ENCODE measurements at places on chromosomes 12 and 14.

GRCh38 chr12:75979181-75979580 is 52.4 kb downstream of the PHLDA1 start:
- no peak for DNase-seq

- DNase-seq = no peak
Observed at GRCh38 chr12:100058482-100059029, 73.8 kb upstream of the ANKS1B start.

GRCh38 chr12:3745152-3745551 is 7.8 kb downstream of the CRACR2A start:
- DNase-seq = peak; percentile 37

- no peak for DNase-seq
Observed at GRCh38 chr14:64387232-64387781, 846 bp upstream of the MTHFD1 start.

GRCh38 chr12:109715310-109716091 is 1.9 kb downstream of the FAM222A start:
- peak; percentile 83 for DNase-seq

DNA sequence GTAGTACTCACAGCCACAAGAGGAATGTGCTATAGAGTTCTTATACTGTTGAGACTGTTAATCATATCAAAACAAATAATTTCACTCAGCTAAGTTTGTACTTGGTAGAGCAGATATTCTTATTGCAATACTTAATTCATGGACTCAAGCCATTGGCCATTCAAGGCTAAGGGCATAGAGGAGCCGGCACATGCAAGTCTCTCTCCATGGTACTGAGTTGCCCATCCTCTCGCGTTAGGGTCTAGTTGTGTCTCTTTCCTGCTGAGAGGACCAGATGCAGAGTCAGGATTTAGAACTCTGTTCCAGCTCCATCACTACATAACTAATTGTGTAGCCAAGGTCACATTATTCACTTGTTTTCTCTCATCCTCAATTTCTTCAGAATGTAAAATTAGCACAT is 14.4 kb upstream of the TUNAR start:
- DNase-seq = peak; percentile 73

DNA sequence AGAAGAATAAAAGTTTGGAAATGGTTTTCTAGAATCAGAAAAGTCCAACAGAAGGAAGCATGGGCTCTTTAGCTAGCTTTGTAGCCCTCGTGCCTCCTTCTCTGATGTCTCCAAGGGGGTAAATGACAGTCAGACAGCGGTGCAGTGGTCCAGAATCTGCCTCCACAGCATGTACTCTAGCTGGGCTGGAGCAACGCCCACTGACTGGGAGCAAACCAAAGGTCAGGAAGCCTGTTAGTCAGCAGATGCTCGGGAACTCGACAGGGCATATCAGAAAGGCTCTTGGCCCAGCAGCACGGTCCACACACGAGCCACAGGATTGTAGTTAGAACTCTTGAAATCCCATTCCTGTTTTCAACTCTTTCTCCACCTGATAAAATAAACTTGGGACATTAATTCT is 164.3 kb downstream of the GRIN2B start:
- no peak for DNase-seq

- peak; percentile 69 for DNase-seq
Observed at GRCh38 chr12:116381240-116381743, 103.8 kb upstream of the MED13L start.

GRCh38 chr12:129629901-129630300 is 273.9 kb downstream of the TMEM132D start:
- no peak for DNase-seq
